Ascending aorta (tissue), 2 donors: ENCODE measurements at places on chromosomes 16 and 17. TPM values are rescaled to one million over a fixed set of nuclear protein-coding genes. Genes with fewer than 3 reads are reported as not detected.

- no peak for DNase-seq
Observed at GRCh38 chr16:1537763-1538289, 4.4 kb downstream of the TMEM204 start.

Gene SMIM5
- not detected for total RNA-seq

Gene PLCD3
- 65.5 TPM for total RNA-seq

Gene CEP295NL
- total RNA-seq: 10.7 TPM

Gene NAGLU
- 94.7 TPM for total RNA-seq

Gene NME4
- total RNA-seq: 66.0 TPM

Gene ZNF469
- total RNA-seq: 3.0 TPM
